ENCODE measurements at places on chromosomes 4 and X.

DNA sequence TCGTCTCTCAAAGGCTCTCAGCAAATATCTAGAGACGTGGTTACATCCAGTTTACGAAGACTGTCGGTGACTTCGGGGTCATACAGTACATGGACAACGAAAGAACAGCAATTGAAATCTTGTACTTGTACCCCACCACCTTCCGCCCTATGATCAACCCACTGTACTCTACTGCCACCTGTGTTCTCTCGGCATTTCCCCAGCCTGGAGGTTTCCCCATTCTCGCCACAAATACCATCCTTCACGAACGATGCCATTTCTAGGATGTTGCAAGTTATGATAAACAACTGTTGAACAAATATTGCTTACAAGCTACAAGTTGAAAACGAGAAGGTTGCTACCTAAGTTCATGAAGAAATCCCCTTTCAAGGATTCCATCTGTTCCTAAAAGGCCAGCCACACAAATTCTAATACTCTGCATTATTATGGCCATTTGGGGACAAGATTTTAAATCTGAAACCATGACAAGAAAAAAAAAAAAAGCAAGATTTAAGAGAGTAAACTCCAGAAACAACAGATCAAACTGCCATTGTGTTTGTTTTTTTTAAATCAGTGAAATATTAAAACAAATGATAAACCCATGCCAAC is 1.6 kb downstream of the APBB2 start:
- DNase-seq, result peak; percentile 36

DNA sequence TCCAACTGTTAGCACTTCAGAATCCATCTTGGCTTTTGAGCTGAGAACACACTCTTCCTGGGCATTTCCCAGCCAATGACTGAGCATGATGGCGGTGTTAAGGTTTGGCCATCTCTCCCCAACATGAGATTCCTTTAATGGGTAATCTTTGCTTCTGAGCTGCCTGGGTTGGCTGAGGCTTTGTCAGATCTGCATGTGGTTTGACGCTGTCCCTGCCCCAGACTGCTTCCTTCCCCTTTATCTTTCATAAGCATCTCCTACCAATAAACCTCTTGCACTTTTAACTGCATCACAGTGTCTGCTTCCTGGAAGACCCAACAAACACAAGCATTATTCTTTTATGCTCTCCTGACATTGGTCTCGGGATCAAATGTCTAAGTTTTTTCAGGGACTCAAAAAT is 31.5 kb upstream of the DIPK2B start:
- no peak for DNase-seq

- no peak for DNase-seq
These were observed 772 bp downstream of the CYP4V2 start for GRCh38 chr4:186192066-186192612.

DNA sequence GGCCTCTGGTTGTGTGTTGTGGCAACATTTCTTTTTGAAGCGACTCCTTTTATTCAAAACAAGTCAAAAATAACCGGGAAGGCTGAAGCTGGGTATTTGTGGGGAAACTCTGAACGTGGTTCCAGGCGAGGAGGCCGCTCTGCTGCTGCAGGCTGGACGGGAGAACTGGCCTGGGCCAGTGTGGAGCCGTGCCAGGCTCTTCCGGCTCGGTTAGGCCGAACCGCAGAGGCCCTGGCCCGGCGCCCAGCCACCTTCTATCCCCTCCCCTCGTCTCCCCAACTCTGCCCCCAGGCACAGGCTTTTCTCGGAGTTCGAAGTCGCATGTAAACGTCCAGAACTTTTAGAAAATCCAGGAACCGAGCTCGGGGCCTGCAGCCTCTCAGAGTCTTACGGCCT is 2.4 kb upstream of the BCOR start:
- peak; percentile 47 for DNase-seq

DNA sequence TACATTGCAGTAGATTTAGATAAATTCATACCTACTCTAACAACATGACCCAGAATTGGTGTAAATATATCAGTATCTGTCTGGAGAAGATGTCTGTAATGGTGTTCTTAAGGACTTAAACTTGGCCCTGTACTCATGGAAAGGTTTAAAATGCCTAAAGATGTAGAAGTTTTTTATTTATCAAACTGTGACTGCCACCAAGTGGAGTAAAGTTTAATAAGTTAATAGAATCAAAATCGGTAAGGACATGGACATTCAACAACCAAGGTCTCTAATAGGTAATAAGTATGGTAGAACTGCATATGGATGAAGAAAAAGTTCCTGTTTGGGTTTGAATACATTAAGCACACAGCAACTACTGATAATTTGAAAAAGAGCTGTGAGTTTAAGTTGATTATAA is 474.0 kb upstream of the NDST3 start:
- DNase-seq, result no peak

DNA sequence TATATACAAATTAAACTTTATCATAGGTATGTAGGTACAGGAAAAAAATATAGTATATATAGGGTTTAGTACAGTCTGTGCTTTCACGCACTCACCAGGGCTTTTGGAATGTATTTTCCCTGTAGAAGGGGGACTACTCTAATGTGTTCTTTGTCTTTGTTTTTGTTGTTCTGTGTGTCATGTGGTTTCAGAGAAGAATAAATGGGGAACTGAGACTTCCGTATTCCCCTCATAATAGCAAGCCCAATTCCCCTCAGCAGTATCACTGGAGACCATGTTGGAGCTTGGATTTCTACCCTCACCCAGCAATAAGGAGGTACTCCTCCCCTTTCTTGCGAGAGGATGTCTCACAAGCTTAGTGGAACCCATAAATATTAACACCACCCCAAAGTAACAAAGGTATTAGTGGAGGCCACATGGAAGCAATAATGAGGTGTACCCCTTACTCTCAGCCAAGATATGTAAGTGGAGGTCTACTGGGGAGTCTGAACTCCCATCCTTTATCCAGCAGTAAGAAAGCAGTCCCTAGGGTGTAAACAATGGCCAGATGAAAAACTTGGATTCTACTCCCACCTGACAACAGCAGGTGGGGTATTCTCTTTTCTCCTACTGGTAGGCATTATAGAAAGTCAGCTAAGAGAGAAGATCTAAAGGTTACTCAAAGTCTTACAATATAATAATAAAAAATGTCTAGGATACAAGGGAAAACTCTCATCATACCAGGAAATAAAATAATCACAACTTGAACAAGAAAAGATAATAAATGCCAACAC is 805.4 kb upstream of the GALNTL6 start:
- DNase-seq, result no peak

- no peak for DNase-seq
These were observed 65.5 kb downstream of the ACOX3 start for GRCh38 chr4:8374851-8375649.

DNA sequence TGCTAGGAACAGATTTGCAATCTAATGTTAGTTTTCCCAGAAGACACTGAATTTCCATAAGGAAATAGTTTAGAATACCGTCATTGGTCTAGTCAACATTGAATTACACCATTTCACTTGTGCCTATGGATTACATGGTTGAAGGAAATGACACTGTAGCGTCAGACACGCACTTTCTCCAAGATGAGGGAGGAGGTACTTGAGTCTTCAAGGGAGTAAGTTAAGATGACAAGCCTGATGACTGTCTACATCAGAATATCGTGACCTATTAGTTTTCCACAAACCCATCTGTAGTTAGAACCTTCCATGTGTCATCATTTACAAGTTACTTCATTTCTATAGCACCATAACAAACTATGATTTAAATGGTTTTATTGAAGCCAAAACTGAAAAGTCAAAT is 153.7 kb downstream of the AMELX start:
- no peak for DNase-seq

GRCh38 chrX:78321809-78322208 is 5.6 kb downstream of the CYSLTR1 start:
- no peak for DNase-seq

- no peak for DNase-seq
These were observed 1.5 kb downstream of the NHSL2 start for GRCh38 chrX:71912156-71912555.

- no peak for DNase-seq
These were observed 11.5 kb upstream of the NKX1-1 start for GRCh38 chr4:1417522-1418390.

GRCh38 chr4:96698831-96699230 is 858.9 kb downstream of the PDHA2 start:
- no peak for DNase-seq

DNA sequence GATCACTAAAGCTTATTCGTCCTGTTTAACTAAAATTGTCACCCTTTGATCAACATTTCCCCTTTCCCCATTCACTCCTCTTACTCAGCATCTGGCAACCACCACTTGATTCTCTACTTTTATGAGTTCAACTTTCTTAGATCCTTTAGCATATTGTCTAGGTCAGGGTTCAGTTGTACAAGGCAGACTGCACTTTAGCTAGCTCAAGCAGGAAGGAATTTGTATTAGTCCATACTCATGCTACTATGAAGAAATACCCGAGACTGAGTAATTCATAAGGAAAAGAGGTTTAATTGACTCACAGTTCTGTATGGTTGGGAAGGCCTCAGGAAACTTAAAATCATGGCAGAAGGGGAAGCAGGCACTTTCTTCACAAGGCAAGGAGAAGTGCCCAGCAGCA is 44.3 kb downstream of the TASL start:
- no peak for DNase-seq

DNA sequence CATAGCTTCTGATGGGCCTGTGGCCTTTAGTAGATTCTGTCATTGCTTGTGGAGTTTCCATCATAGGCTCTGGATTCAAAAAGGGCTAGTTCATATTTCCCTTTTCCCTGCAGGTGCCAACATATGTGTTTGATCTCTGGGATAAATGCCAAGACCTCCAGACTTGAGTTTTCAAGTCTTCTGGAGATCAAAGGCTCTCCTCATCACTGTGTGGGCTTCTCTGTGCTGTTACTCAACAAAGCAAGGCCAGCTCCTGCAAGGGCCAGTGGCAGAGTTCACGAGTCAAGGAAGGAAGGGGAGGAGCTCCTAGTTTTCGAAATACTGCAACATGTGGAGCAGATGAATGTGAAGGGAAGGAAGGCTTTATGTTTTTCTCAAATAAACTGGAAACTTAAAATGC is 62.7 kb upstream of the SCML1 start:
- DNase-seq, result no peak

DNA sequence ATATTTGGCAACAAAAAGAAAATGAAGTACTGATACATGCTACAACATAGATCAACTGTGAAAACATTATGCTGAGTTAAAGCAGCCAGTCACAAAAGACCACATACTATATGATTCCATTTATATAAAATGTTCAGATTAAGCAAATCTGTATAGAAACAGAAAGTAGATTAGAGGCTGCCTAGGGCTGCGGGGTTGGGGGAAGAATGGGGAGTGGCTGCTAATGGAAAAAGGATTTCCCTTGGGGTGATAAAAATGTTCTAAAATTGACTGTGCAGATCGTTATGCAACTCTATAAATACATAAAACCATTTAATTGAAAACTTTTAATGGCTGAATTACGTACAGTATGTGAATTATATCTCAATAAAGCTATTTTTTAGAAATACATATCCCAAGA is 46.8 kb downstream of the NEK1 start:
- DNase-seq, result no peak

DNA sequence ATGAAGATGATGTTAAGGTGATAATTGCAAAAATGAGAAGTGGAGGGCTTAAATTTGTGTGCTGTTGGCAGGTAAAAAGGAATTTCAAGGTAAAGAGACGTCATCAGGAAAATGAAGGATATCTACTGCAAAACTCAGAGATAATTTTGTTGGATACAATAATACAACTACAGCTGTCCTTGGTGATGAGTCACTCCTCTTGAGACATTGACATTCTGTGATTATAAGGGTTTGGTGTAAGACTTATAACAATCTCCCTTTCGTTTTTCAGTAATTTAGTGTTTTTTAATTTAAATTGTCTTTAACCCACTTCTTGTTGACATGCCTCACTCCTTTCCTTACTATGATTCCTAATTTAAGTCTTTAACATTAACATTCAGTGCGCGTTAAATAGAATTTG is 1074.1 kb upstream of the SLIT2 start:
- DNase-seq, result no peak

DNA sequence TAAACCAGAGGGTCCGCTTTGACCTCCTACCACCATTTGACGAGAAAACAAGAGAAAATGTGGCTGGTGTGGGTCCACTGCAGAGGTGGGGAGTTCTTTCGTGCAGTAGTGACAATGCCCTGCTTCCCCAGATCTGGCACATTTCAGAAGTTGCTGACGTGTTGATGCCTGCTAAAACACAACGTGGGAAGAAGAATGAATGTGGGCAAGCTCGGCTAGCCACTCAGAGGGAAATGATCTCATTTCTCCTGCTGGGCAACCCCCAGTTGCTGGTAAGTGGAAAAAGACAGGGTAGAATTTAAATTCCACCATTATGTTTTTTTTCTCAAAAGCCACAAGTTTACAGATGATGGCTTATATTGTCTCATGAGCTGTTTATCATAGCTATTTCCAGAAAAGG is 77.9 kb downstream of the LUZP4 start:
- DNase-seq, result no peak

GRCh38 chrX:3271834-3272186 is 74.6 kb downstream of the MXRA5 start:
- peak; percentile 8 for DNase-seq

- no peak for DNase-seq
These were observed 185.6 kb upstream of the BANK1 start for GRCh38 chr4:101604976-101605375.

GRCh38 chr4:56696056-56696455 is 15.0 kb upstream of the HOPX start:
- DNase-seq, result no peak

GRCh38 chr4:67109276-67109675 is 436.0 kb downstream of the CENPC start:
- DNase-seq, result no peak

- peak; percentile 69 for DNase-seq
These were observed 94.1 kb upstream of the GPR50 start for GRCh38 chrX:151082077-151082948.

DNA sequence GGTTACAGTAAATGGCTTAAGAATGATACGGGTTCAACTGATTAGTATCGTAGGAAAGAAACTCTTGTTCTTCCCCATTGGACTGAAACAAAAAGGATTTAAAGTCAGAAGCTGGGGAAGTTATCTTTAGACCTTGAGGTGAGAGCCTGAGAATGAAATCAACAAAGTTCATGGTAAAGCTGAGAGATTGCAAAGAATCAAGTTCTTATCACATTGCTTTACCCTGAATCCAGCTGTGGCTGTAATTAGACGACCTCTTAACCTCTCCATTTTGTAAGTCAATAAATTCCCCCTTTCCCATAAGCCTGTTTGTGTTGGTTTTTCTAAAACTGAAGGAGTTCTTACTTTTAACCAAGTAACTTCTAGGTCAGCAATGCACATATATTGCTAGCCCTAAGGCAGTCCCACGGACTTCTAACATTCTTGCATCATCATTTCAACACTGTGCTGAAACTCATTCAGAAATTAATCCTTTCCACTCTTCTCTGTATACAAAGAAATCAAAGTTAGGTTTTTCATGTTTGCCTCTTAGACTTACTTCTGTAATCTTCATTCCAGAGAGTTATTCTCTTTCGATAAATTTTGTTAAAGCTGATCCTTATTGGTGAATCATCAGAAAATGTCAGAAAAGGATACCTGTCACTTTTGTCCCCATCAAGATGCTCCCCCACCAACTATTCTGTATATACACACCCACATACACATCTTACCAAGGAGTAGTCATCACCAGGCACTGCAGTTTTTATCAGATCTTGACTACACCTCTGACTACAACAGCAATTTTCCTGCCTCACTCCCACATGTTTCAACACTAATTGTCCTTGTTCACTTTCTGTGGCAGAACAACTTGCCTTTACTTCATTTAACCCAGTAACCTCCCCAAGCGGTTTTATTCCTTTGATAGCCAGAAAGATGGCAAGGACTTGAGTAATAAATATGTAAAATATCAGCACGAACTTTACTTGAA is 77.9 kb upstream of the STK26 start:
- DNase-seq, result no peak

All from right kidney (tissue), 9 donors.